ENCODE measurements at places on chromosomes 11 and 22.
A peak's percentile ranks its signal among the peaks of the same experiment; 100 is the strongest.

- no peak for DNase-seq
Measured at GRCh38 chr11:62012832-62013461, 45.5 kb upstream of the FTH1 start.

DNA sequence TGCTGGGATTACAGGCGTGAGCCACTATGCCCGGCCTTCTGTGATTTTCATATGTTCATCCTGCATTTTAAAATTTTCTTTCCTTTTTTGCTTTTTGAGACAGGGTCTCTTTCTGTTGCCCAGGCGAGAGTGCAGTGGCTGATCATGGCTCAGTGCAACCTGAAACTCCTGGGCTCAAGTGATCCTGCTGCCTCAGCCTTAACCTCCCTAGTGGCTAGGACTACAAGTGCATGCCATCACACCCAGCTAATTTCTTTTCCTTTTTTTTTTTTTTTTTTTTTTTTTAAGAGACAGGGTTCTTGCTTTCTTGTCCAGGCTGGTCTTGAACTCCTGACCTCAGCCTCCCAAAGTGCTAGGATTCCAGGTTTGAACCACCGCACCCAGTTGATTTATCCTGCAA is 54.1 kb upstream of the WT1 start:
- DNase-seq, result no peak

DNA sequence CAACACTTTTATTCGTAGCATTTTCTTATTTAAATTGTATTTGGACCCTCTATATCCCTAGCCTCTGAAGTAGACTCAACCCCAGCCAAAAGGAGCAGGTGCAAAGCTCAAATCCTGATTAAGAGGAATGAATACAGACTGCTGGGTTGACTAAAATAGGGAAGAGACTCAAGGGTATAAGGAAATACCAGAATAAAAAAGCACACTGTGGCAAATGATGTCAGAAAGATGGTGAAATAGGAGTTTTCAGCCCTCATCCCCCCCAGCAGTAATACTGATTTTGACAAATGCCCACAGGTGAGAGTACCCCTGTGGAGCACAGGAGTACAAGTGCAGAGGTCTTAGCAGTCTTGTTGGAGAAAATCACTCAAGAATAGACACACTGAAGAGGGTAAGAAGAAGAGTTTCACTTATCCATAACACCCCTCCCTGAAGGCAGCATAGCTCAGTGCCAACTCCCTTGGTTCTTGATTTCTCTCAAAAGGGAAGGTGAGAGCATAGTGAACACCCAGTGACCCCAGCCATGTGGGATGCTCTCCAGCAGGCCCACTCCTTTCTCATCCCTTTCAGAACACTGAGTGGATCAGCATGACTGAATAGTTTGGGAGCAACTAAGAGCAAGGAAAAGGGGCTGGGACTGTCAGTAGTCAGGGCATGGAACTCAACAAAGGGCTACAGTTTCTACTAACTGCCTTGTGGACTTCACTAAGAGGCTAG is 71.7 kb downstream of the TBC1D22A start:
- no peak for DNase-seq

DNA sequence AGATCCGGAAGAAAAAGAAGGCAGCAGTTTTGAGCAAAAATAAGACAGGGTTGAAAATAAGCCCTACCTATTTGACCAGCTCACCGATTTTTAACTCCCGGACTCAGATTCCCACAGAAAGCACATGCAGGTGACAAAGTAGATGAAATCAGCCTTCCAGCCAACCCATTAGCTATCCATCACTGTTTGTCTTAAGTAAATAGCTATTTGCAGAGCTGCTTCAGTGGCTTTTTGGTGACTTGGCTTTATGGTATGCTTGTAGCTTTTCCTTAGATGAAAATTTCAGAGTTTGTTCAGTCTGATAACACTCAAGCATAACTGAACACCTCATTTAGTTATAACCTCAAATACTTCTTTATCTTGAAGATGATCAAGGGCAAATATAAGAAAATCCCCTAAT is 192.6 kb downstream of the HIPK3 start:
- DNase-seq, result no peak

DNA sequence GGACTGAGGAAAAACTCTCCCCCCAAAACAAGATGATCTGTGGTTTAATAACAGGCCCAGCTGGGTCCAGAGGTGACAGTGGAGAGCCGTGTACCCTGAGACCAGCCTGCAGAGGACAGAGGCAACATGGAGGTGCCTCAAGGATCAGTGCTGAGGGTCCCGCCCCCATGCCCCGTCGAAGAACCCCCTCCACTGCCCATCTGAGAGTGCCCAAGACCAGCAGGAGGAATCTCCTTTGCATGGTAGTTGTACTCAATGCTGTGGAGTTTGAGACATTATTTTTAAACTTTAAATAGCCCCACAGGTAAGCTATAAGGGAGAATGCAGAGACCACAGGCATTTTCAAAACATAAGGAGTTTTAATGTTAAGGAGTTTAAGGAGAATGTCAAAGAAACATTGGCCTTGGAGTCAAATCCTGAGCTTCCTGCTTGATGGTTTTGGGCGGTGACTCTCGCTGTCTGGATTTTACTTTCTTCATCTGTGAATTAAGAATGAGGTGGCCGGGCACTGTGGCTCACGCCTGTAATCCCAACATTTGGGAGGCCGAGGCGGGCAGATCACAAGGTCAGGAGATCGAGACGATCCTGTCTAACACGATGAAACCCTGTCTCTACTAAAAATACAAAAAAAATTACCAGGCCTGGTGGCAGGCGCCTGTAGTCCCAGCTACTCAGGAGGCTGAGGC is 6.8 kb downstream of the APOL1 start:
- no peak for DNase-seq

GRCh38 chr22:49357661-49358440 is 469.8 kb downstream of the BRD1 start:
- no peak for DNase-seq

DNA sequence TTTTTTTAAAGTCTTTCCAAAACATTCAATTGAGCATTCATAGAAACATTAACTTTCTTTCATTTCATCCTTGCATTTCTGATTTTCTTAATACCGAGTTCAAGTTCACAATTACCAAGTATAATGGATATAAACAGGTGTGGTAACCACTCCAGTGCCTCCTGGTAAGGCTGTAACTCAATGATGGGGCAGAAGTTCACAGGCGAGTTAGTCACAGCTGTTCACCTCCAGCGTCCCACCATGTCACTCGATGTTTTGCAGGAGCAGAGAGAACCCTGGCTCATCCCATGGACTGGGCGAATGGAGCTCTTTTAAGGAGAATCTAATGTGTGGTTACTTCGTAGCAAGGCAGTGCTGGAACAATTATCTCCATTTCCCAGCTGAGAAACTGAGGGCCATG is 94.4 kb upstream of the ALX4 start:
- no peak for DNase-seq

DNA sequence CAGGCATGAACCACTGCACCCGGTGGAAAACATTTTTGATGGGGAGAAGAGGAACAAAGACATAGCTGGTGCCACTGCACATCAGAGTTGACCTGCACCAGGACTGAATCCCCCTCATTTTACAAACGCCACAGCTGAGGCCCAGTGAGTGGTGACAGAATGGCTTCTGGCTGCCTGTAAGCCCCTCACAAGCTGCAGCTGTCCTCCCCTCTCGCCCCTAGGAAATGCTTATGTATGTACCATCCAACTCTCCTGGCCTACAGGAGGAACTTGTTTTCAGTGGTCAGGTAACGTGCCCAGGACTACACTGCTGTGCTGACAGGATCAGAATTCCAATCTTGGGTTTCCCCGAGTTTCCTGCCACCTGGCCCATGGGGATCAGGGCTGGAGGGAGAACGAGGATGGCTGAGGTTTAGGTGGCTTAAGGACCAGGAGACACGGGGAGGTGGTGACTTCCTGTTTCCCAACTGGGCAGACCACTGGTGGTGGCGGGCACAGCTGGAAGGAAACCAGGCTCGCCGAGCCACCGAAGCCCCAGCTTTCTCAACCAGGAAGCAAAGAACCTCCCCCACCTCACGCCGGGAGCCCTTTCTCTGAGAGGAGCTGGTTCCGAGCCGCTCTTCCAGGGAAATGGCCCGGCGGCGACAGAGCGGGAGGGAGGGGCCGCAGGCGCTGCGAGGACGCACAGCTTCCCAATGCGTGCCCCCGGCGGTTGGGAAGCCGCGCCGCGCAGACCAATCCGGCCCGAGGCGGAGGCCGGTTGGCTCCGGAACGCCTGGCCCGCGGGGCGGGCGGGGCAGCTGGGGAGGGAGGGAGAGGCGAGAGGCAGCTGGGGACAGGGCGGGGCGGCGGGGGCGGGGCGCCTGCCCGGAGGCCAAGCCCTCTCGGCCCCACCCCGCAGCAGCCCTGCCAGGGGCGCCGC is 1.0 kb upstream of the LRFN4 start:
- peak; percentile 90 for DNase-seq

GRCh38 chr11:134425413-134425812 is 13.4 kb upstream of the B3GAT1 start:
- no peak for DNase-seq

DNA sequence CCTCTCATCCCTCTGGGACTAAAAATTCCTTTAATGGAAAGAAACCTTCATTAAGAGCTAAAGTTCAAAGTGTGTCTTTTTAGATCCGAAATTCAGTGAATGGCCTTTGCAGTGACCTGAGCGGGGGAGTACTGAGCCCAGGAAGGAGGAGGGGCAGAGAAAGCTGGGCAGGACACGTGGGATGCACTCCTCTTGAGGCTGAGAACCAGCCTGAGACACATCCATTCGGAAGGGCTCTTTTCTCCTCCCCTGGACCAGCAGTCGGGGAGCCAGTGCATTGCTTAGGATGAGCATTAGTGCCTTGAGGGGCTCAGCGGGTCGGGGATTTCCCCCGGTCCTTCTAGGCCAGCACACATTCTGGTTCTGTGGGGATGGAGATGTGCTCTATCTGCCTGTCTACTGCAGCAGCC is 258.9 kb upstream of the B3GAT1 start:
- no peak for DNase-seq

- DNase-seq, result peak; percentile 48
Measured at GRCh38 chr11:82995754-82996398, 75.8 kb downstream of the RAB30 start.

DNA sequence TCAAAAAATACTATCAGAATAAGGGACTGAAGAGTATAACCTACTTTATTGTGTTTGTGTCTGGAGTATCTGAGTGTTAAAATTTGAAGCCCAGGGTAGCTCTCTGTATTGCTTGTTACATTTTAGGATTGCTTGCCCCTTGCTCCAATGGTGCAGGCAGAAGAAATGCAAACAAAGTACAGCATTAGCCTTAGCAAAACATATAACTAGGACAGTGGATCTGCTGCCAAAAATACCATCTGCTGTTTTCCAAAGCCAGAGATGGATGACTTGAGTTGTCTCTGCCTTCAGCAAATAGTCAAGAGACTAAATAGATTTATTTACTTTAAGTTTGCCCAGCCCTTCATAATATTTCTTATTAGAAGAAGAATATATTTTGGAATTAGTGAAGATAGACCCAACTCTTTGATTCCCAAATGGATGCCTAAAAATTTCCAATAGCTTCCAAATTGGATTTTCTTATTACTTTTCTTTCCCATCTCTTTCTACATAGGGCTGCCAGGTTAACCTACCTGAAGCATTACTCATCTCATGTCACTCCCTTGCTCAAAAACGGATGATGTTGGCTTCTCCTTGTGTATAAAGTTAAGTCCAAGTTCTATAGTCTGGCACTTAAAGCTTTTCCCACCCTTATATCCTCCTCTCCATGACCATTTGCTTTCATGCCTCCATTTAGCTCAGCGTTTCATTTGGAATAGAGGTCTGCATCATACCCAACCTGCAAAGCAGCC is 66.3 kb downstream of the LDLRAD3 start:
- DNase-seq, result no peak

- no peak for DNase-seq
Measured at GRCh38 chr22:48632646-48633246, 1194.9 kb downstream of the BRD1 start.

DNA sequence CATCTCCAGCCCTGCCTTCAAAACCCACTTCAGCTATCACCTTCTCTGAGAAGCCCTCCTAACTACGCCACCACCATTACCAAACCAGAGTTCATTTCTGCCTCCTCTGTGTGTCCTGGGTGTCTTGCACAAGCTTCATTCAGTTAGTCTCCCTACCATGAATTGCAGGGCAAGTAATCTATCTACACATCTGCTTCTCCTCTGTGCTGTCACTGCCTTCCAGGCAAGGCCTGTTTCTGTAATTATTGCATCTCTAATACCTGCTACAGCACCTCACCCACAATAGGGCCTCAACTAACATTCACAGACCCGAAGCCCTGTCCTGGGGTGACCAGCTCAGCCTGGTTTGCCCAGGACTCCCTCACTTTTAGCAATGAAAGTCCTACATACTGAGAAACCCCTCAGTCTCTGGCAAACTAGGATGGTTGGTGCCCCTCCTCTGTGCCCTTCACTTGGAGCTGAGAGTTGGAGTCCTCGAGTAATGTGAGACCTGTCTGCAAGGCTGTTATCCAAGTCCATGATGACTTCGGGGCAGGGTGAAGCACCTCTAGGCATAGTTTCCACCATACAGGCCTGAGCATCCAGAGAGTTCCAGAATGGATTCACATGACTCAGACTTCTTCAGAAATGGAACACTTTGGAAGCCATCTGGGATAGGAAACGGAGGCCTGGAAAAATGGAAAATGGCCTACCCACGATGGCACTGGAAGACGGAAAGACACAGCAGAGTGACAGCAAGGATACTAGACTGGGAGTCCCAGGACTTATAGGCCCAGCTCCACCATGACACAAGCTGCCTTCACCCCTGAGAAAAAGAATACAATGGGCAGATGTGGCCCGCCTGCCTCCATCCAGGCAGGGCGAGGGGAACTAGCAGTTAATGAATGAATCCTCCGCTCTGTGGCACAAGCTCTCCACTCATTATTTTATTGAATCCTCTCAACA is 269.3 kb downstream of the BUD13 start:
- no peak for DNase-seq

GRCh38 chr11:61776561-61777075 is 15.8 kb downstream of the TMEM258 start:
- DNase-seq, result peak; percentile 86

DNA sequence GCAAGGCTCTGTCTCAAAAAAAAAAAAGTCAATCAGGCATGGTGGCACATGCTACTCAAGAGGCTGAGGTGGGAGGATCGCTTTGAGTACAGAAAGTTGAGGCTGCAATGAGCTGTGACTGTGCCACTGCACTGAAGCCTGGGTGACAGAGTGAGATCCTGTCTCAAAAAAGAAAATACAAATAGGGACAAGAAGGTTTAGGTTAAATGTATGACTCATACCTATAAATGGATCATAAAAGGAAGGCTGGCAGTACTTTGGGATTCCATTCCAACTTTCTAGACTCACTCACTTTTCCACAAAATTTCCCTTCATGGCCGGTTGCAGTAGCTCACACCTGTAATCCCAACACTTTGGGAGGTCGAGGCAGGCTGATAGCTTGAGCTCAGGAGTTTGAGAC is 25.6 kb upstream of the OSBP start:
- no peak for DNase-seq

GRCh38 chr11:47358731-47359051 is 6.2 kb upstream of the MYBPC3 start:
- DNase-seq, result no peak

GRCh38 chr22:37222440-37222971 is 10.2 kb upstream of the SSTR3 start:
- DNase-seq, result peak; percentile 74

Data from activated CD8-positive, alpha-beta T cell treated with anti-CD3 and anti-CD28 coated beads for 36 hours (primary cell).